ENCODE measurements at places on chromosomes 4 and X. TPM values are rescaled to one million over a fixed set of nuclear protein-coding genes. Genes with fewer than 3 reads are reported as not detected.

Gene TXLNG
- 11.0 TPM for total RNA-seq

Gene YY2
- 1.4 TPM for total RNA-seq

Gene PFKFB1
- total RNA-seq = 0.20 TPM

Gene FGB
- 1.2 TPM for total RNA-seq

Gene SPIN2A
- total RNA-seq = 4.8 TPM

DNA sequence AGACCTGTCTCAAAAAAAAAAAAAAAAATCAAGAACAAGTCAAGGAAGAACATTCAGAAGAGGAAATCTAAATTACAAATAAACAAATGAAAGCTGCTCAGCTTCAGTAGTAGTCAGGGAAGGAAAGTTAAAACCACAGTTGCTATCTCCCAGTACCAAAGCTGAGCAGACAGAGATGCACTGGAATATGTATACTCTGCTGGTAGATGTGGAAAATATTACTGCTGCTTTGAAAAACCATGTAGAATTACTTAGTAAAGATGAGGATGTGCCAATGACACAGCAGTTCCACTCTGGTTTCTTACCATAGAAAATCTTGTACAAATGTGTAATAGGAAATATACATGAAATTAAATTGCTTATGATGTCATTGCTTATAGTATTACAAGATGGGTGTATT is 25.1 kb upstream of the PRKX start:
- no peak for DNase-seq

DNA sequence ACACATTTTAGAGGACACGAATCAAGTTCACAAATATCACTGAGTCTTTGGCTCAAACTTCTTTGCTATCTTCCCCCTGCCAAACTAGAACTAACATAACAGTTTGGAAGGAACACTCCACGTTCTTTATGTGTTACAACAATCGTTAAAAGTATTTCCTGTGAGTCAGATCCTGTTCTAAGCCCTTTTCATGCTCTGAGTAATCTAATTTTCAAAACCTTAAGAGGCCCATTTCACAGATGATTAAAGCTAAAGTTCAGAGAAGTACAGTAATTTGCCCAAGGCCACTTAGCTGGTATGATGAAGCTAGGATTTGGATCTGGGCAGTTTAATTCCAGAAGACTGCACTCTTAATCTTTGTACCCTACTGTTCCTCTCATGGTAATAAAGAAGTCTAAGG is 854.4 kb upstream of the INTU start:
- no peak for DNase-seq

GRCh38 chr4:39745920-39746319 is 48.0 kb downstream of the UBE2K start:
- no peak for DNase-seq

- DNase-seq = no peak
Measured at GRCh38 chrX:130171446-130172126, at the start of gene RAB33A. TSS of gene RAB33A (plus strand) at chrX:130171962. CDS start at chrX:130172063, 101 bp downstream.

DNA sequence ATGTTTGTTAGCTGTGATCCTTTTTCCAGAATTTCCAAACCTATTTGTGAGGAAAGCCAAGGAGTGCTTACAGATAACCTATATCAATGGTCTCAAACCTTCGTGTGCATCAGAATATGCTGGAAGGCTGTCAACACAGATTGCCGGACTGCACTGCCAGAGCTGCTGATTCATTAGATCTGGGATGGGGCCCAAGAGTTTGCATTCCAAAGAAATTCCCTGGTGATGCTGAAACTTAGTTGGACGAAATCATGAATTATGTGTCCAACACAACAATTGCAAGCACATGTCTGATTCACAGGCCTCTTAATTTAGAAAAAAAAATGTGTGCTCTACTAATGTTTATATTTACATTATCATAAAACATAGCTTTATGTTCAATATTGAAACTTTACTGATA is 544.0 kb upstream of the AMOT start:
- peak; percentile 29 for DNase-seq

DNA sequence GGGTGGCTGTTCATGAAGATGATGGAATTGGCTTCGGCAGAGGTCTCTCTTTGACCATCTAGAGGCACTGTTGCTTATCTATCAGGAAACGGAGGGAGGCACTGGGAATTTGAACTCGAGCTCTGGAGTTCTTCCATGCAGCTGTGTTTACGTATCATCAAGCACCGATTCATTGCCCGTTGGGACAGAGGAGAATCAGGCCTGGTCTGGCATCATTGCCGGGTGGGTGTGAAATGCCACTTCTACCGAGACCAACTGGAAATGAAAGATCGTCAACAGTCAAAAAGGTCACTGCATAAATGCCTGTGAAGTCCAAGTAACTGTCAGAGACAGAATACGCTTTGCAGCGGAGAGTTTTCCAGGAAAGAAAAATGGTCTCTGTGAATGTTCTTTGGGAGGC is 166.9 kb downstream of the ASMT start:
- no peak for DNase-seq

- DNase-seq = no peak
Measured at GRCh38 chr4:180084561-180084960, 2158.6 kb upstream of the TENM3 start.
